Right lung (tissue), 10 donors: ENCODE measurements at places on chromosomes 6 and 20.

DNA sequence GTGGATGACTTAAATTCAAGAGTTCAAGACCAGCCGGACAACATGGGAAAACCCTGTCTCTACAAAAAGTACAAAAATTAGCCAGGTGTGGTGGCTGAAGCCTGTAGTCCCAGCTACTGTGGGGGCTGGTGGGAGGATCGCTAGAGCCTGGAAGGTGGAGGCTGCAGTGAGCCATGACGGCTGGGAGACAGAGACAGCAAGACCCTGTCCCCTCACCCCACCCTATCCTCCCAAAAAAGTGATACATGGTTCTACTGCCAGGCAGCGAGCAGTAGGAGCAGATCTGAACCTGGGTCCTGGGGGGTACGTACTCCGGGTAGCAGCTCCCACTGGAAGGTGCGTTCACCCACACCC is 2.2 kb downstream of the PSMA7 start:
- no peak for DNase-seq

DNA sequence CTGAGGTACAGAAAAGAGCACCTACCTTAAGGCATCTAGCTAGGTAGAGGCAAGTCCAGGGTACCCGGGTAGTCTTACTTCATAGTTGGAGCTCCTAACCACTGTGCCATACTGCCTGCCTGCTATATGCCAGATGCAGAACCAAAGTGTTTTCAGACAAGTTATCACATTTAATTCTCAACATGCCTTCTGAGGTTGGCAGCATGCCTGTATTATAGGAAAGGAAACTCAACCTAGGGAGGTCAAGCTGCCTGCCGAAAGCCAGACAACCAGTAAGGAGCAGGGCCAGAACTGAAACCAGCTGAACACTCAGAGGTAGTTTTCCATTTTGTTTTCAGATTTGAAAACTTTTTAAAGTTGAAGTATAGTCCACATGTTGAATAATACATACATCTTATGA is 5.4 kb downstream of the CTNNBL1 start:
- no peak for DNase-seq

DNA sequence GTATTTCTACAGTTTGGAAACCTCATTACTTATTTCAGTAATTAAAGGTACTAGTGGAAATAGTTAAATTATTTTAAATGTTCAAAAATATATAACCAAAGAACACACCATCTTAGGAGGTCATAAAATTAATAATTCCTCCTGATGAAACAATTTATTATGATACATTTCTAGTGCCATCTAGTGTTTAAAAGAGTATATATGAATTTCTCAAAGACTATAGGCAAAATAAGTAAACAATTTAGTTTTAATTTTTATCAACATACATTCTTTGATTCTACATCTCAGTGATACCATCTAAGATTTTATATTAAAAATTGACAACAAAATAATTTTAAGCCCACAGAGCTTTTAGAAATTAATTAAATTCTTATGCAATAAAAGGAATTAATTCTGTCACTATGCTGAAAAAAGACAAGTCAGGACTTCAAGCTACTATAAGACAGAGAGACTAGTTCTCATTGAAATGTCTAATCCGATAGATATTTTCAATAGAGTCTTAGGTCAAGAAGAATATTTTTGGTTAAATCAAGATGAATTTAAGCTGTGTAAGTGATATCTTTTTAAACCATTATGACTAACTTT is 107.8 kb upstream of the RNF217 start:
- DNase-seq: no peak

DNA sequence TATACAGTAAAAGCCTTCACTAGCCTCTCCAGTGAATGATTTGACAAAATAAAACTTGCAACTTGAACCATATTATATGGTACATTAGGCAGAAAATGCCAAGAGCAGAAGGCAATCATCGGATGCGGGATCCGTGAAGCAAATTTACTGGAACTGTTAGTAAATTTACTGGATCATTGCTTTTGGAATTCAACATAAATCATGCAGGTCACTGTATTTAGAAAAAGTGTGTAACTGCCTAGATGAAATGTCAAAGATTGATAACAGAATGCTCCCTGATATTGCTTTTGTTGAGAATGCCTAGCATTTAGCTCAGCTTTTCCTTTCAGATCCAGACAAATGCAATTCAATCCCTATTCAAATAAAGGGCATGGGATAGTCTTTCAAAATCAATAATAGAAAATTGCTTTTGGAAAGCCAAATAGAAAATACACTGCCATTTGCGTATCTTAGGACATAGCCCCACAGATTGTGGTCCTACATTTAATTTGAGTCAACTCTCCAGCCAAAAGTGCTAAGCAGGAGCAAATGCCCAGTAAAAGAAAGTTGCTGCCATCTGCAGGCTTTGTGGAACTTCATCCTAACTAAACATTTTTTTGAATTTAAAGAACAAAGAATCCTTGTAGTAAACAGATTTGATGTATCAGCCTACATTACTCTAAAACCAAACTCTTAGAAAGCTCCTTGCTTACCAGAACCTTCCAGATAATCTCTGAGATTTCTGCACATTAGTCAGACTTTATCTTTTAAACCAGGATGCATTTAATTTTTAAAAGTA is 109.5 kb upstream of the HSF2 start:
- peak; percentile 5 for DNase-seq

- DNase-seq: no peak
These were observed 54.4 kb upstream of the GTSF1L start for GRCh38 chr20:43781215-43781614.

GRCh38 chr6:66153247-66153646 is 446.2 kb upstream of the EYS start:
- DNase-seq: no peak

GRCh38 chr6:160750276-160750689 is 48.2 kb downstream of the PLG start:
- DNase-seq: no peak

DNA sequence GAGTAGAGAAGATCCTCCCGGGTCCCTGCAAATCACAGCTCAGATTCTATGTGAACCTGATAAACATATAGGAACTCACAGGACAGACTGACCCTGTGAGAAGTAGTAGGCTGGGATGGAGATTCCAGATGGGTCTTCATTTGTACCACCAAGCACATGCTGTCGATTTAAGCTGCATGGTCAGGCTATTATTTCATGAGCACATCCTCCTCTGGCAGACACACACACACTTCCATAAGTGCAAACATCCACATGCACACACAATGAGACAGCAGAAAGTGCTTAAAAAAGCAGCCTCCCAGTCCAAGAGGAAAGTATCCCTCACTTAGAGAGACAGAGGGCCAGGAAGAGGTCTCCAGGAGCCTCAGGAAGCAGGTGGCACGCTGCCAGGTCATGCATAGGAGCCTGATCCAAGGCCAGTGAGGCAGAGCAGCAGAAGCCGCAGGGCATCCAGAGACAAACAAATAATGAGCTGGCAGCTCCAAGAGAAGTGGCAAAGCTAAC is 131.8 kb downstream of the UNC5CL start:
- no peak for DNase-seq

GRCh38 chr20:48875914-48876240 is 45.6 kb upstream of the ARFGEF2 start:
- DNase-seq: no peak

DNA sequence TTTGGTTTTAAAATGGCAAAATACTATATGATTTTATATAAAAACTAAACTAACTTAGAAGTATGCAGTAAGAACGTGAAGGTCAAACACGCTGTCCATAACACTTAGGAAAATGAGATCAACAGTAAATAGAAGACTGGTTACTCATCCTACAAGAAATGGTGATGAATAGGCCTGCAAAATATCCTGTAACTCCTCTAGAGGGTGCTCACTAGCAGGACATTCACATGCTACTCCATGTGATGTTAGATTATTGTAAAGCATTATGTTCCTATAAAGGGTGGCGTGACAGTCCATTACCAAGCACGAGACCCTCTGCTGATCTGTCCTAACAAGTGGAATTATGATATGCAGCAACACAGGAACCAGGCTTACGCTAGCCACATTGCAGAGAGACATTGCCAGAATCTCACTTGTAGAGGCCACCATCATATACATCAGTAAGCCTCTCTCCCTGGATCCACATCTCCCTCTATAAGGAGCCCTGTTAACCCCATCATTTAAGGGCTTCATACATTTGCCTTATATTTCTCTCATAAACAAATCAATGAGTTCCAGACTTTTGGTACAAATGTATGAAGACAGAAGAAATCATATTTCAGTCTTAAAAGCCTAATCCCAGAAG is 18.0 kb upstream of the DEFB129 start:
- DNase-seq: peak; percentile 27

GRCh38 chr20:58018590-58018989 is 209.9 kb downstream of the ANKRD60 start:
- DNase-seq: no peak

DNA sequence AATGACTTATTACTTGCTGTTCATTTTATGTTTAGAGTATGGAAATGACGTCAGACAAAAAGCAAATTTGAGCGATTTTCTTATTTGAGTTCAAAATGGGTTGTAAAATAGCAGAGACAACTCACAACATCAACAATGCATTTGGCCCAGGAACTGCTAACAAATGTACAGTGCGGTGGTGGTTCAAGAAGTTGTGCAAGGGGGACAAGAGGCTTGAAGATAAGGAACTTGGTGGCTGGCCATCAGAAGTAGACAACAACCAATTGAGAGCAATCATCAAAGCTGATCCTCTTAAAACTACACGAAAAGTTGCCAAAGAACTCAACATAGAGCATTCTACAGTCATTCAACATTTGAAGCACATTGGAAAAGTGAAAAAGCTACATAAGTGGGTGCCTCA is 43.8 kb downstream of the REV3L start:
- no peak for DNase-seq

- no peak for DNase-seq
These were observed 54.7 kb downstream of the SSR1 start for GRCh38 chr6:7258231-7258763.

DNA sequence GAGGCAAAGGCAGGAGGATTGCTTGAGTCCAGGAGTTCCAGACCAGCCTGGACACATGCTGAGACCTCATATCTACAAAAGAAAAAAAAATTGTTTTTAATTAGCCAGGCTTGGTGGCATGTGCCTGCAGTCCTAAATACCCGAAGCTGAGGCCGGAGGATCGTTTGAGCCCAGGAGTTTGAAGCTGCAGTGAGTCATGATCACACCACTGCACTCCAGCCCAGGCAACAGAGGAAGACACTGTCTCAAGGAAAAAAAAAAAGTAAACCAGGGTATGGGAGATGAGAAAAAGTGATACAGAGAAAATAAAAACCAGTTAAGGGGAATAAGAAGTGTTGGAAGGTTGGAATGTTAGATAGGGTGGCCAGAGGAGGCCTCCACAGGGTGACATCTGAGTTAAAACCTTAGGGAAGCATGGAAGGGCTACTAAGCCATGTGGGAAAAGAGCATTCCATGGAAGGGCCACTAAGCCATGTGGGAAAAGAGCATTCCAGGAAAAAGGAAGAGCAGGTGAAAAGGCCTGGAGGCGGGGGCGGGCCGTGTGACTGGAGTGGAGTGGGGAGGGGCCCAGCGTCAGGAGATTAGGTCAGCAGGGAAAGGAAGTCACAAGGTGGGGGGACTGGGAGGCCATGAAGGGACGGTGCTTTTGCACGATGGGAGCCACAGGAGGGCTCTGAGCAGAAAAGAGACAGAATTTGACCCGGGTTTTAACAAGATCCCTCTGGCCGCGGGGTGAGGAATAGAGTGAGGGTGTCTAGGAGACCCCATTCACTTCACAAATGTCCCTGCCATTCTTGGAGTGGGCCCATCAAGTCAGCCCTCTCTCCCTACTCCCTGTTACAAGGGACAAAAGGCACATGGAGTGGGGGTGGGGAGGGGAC is 18.3 kb downstream of the CPNE5 start:
- DNase-seq: no peak

DNA sequence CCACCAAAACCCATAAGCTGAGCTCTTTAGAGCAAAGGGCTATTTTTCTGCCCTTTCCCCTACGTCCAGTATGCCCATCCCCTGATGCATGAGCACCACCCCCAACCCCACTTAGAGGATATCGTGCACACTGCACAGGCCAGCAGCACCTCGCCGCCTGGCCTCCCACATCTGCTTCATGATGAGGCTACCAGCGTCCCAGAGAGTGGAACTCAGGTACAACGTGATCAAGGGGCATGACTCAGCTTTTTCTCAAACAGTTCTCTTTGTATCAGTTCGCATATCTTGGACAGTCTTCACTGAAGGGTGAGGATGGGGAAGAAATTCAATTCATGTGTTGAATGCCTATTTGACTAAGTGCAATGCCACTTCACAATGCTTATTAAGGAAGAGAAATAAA is 81.9 kb upstream of the QKI start:
- no peak for DNase-seq

DNA sequence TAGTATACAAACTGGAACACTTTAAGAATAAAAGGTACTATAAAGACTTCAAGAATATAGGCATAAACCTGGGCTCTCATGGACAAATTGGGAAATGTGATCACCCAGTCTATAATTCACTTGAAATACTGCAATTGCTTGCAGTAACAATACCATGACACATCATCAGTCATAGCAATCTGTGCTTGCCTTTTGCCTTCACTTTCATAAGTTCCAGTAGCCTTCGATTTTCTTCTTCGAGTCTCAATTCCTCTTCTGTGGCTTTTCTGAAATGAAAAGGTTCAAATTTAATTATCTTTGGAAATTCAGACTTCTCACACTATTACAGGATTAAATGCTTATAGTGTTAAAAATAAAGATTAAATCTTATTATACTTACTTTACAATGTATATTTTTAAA is 96.3 kb upstream of the ZBTB24 start:
- no peak for DNase-seq

GRCh38 chr6:166470029-166470862 is 87.5 kb upstream of the MPC1 start:
- no peak for DNase-seq

DNA sequence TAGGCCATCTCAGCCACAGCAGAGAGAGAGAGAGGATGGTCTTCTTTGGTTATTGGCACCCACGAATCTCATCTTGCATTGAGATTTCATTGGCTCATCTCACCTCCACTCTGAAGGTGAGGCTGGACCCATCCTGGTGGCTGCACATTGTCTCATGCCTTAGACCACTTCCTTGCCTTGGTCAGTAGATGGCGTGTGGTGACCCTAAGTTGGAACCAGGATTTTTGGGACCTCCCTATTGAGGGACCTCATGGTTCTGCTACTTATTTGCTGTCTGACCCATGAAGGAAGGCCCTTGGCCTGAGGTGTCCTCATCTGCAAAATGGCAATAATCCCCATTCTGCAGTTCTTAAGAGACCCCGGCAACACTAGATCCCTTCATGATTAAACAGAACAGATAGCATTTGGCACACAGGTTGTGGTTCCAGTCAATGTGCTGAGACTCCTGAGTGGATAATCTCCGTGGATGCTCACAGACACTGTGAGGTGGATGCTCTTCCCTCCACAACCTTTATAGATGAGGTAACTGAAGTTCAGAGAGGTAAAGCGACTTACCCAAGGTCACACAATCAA is 21.5 kb upstream of the AAR2 start:
- DNase-seq: no peak
